NCI-H82 (cell line): ENCODE measurements at places on chromosomes 11 and 22.

DNA sequence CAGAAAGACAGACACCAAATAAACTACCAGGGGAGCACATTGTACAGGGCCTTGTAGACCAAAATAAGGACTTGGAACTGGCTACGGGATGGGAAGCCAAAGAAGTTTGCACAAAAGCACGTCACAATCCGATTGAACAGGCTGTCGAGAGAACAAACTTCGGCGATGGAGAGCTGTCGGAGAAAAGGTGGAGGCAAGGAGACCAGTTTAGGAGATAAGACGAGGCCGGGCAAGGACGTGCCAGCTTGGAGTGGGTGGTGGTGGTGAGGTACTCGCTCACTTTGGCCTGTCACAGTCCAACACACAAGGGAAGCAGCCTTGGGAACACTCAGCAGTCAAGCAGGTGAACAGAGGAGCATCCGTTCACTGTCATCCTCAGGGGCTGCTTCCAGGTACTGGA, 19.0 kb downstream of the APOL5 start:
- no peak for DNase-seq

GRCh38 chr11:33015621-33016551, at the start of gene DEPDC7:
Gene DEPDC7, plus strand, starts transcription at chr11:33015878. Its CDS starts 78 bp downstream, at chr11:33015956.
- DNase-seq = peak; percentile 95

GRCh38 chr11:111512296-111513239, at the start of gene BTG4:
Gene BTG4, minus strand, starts transcription at chr11:111512386. Its CDS starts 13,610 bp downstream, at chr11:111498776.
- DNase-seq = no peak

GRCh38 chr11:26072614-26073153, 259.2 kb upstream of the ANO3 start:
- DNase-seq = peak; percentile 13

DNA sequence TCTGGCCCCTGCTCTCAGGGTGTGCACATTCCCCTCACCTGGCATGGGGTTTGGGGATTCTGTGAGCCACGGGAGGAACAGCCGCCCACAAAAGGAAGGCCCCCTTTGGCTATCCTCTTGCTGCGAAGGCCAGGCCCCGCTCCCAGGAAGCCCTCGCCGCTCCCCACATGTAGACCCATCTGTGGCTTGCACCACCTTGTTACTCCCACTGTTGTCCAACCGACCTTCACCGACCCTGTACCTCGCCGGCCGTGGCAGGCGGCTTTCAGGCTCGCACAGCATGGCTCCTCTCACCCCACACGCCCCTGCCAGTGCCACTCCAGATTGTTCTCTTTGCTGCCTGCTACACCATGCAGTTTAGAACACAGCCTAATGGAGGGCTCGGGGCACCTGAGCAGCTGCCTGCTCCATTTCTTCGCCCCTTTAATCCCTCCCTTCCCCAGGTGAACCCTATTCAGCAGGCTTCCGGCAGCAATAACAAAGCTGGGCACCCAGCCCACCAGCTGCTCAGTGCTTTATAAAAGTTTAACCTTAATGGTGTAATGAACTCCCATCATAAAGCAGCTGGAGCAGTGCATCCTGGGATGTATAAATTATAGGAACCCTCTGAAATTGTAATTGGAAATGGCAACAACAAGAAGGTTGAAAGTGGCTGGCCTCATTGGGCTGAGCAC, 10.7 kb downstream of the DAGLA start:
- no peak for DNase-seq

- DNase-seq = no peak
Measured at GRCh38 chr11:102184269-102184987, 74.2 kb downstream of the YAP1 start.
